ENCODE measurements at places on chromosomes 6 and 20.
A peak's percentile ranks its signal among the peaks of the same experiment; 100 is the strongest.

- DNase-seq = no peak
These were observed 355.6 kb downstream of the TAF4 start for GRCh38 chr20:61710108-61710507.

DNA sequence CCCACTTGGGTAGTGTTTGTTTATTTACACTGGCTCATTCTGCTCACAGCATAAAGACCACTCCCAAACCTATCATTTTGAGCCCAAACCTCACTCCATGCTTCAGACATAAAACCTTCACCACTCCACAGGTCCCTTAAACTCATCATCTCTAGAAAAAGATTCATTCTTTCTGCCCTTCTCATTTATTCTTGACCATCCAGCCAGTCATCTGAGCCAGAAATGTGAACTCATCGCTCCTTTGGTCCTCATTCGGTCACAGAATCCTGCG lies 12.4 kb downstream of the TPMT start:
- no peak for DNase-seq

GRCh38 chr20:53652090-53652858 lies 58.6 kb upstream of the ZNF217 start:
- DNase-seq = no peak

GRCh38 chr20:43681991-43682410 lies 15.1 kb downstream of the MYBL2 start:
- DNase-seq = peak; percentile 87

GRCh38 chr6:33156561-33156960 lies 35.7 kb downstream of the COL11A2 start:
- DNase-seq = no peak

DNA sequence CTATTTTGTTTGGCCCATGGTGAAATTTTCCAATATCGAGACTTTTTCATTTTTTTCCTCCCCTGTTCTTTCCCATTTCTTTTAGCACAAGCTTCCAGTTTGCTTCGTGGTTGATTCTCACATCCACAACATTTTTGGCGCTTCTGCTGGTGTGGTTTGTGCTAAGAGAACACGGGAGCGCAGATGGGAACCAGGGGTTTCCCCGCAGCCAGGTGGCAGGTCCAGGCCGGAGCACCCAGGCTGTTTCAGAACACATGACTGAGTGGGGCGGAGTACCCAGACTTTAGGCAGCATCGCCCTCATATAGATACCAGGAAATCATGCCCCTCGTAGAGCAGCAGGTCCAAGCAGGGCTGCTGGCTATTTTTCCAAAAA lies 58.0 kb downstream of the SYTL3 start:
- DNase-seq = peak; percentile 38

DNA sequence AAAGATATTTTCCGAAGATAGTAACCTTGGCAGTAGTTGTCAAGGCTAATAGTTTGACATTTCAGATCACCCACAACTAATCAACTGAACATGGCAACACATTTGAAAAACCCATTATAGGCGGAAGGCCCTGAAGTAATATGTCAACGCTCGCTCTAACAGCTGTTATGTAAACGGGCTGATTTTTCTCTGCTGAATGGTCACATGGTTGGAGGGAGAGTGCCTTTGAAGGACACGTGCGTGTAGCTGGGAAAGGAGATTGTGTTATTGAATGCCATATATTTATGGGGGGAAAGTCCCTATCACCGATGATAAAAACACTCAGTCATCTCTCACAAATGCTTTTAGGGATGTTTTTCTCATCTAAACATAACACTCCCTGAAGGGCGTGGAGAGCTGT lies 160.0 kb upstream of the RALGAPA2 start:
- DNase-seq = no peak

GRCh38 chr20:48722737-48723191 lies 105.0 kb downstream of the PREX1 start:
- DNase-seq = no peak

GRCh38 chr6:2109796-2110195 lies 135.6 kb downstream of the GMDS start:
- DNase-seq = no peak

GRCh38 chr6:39330057-39330456 lies 7.6 kb upstream of the KCNK16 start:
- DNase-seq = no peak

DNA sequence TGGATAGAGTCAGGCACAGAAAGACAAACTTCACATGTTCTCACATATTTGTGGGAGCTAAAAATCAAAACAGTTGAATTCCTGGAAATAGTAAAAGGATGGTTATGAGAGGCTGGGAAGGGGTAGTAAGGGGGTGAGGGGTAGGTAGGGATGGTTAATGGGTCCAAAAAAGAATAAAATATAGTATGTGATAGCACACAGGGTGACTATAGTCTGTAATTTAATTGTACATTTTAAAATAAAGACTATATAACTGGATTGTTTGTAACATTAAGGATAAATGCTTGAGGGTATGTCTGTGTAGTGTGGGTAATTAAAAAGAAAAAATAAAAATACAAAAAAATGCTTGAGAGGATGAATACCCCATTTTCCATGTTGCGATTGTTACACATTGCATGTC lies 9.9 kb downstream of the SRSF6 start:
- DNase-seq = no peak

- DNase-seq = no peak
These were observed 231.6 kb upstream of the MYLIP start for GRCh38 chr6:15897063-15897876.

DNA sequence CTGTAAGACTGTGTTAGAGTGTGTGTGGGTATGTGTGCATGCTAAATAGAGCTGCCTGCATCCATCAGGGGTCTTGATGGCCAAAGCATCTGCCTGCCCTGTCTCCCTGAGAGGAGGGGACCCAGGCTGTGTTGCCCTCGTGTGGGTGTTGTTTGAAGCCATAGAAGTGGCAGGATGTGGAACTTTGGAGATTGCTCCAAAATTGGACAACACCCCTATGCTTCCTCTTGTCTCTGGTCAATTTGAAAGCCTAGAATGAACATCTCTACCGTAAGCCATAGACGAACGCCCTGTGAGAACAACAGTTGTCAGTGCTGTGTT lies 82.6 kb downstream of the ASXL1 start:
- DNase-seq = no peak

DNA sequence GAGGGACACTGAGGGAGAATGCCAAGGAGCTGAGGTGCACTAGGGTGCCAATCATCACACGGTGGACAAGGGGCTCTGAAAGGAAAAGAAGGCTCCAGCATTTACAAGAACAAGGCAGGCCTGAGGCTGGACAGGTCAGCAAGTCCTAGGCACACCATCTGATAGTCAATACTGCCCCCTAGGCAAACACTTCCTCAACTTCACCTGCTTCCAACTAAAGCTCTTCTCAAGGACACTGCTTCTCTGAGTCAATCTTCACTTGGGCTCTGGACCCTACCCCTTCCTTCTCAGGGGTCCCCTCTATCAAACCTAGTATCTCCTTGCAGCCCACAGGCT lies 37.7 kb upstream of the SLC4A11 start:
- no peak for DNase-seq

GRCh38 chr6:125054331-125054730 lies 92.1 kb downstream of the RNF217 start:
- no peak for DNase-seq

DNA sequence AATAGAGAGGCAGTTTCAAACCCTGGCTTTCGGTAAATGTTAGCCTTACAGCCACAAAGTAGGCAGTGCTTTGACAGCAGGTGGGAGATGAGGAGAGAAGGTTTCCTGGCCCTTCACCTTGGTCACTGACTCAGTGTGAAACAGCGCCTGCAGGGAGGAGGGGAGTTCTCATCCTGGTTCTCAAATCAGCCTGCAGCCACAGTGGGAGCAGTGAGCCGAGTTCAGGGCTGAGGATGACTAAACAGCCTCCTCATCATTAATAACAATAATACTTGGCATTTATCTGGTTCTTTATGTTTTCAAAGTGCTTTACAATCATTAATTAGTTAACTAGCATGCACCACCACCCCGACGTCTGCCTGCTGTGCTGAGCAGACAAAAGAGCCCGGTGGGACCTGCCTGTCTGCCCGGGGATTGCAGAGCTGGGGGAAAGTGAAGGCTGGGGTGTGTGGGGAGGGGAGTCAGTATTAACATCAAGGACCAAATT lies 59.6 kb downstream of the PRDM1 start:
- DNase-seq = no peak

DNA sequence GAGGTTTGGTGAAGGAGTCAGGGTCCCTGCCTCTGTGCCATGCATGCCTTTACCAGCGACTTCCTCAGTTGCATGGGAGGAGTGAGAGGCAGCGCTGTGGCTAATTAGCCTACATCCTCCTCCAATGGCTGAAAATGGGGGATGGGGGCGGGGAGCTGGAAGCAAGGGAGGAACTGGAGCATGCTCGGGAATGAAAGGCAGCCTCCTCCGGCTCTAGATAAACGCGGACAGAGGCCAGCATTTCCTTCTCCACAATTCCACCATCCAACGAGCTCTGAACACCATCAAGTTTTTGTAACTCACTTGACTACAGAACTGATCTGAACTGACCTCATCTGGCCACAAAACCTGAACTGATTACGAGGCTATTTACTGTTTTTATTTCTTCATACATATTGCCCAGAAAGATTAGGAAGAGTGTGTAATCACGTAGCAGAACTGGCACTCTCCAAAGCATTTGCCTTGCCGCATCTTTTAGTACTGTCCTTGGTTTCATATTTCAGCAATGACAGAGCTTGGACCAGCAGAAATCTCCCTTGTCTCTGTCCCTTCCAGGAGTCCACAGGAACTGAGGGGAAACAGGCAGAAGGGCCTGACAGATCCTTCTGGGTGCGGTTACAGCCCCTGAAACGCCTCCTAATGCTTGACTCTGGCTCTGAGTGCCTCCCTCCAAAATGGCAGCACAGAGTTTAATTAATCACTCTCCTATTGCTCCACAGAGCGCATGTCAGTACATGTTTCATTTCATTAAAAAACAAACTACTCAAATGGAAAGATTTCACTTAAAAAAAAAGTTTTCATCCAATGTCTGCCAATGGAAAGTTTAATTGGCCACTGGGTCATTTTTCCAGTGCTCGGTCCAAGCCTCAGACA lies 58.2 kb upstream of the TRAF3IP2 start:
- no peak for DNase-seq

DNA sequence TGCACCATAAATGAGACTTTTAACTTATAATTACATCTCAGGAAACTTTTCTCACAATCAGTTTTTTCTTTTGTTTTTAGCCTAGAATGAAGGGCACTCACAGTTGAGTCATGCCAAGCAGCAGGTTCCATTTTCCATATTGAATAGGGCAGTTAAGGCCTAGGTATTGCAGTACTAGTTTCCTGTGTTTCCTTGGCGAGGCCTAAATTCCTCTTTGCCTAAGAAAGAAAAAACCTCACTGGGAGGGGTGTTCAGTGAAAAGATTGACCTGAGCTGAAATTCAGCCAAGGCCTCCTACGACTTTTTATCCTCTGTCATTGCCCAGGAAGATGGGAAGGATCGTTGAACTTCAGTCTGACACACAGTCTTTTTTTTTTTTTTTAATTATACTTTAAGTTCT lies 85.5 kb downstream of the IMPG1 start:
- DNase-seq = no peak

- DNase-seq = no peak
These were observed 116.0 kb downstream of the GRIK2 start for GRCh38 chr6:101509536-101509935.

DNA sequence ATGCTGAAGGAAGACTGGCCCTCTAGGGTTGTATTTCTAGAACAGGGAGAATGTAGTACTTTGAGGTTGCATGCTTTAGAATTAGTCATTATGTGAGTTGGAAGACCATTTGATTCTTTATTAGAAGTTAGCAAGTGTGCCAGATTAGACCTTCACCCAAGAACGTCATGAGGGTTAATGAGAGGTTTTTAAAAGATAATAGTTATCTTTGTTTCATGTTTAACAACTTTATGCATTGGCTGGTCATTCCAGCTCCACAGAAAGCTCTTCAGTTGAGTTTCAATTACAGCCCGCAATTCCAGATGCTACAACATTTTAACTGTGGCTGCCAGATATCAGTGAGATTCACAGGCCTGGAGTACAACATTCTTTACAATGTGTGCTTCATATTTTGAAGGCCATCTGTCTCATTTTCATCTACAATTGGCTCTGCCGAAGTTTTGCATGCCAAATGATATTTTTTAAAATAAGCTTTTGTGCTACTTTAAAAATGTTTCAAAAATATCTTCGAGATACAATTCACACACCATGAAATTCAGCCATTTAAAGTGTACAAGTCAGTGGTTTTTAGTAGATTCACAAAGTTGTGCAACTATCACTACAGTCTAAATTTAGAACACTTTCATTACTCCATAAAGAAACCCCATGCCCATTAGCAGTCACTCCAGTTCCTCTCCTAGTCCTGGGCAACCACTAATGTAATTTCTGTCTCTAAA lies 61.1 kb upstream of the FBXO30 start:
- DNase-seq = no peak

- no peak for DNase-seq
These were observed 70.9 kb downstream of the QKI start for GRCh38 chr6:163485388-163485851.

DNA sequence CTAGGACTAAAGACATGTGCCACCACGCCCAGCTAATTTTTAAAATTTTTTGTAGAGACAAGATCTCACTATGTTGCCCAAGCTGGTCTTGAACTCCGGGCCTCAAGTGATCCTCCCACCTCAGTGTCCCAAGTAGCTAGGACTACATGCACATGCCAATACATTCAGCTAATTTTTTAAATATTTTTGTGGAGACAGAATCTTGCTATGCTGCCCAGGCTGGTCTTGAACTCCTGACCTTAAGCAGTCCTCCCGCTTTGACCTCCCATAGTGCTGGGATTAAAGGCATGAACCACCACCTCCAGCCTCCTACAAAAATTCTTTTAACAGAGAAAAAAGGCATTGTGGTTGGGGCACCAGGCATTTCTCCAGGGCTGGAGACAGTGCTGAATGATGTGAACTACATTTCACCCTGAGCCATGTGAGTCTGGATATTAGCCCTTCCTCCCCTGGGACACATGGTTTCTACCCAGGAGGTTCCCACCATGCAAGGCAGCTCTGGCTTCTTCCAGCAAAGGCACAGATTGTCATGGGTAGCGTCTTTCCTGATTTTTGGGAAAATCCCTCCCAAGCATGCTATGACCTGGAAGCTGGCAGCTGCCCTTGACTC lies 36.3 kb upstream of the CMTR1 start:
- no peak for DNase-seq

GRCh38 chr6:112022749-112023148 lies 31.2 kb upstream of the CCN6 start:
- DNase-seq = no peak

DNA sequence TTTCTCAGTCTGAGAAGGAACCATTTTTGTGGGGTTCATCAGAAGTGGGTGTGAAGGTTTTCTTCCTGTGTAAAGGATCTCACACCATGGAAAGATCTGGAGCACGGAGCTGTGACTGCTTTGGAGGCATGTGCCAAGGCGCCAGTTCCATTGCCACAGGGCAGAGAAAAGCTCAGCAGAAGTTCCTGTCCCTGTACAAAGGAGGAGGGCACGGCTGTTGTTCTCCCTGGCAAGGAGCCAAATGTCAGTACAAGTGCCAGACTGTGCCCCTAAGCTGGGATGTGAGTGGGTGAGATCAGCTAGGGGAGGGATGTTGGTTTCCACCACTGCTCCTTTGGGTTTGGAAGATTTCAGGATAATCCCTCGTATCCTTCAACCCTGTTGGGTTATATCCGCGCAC lies 117.3 kb downstream of the CRYBG1 start:
- DNase-seq = no peak
